ENCODE measurements at places on chromosomes 12 and 14. TPM values are rescaled to one million over a fixed set of nuclear protein-coding genes. Genes with fewer than 3 reads are reported as not detected.

Gene SCNN1A
- total RNA-seq: 0.56 TPM

Gene GPR65
- 8.2 TPM for total RNA-seq

Gene RNASE1
- total RNA-seq: 0.40 TPM

Gene EML1
- 0.21 TPM for total RNA-seq

Gene HECTD1
- total RNA-seq: 82.3 TPM

Gene BAG5
- total RNA-seq: 22.7 TPM

Gene GPR84
- total RNA-seq: 4.0 TPM
